ENCODE measurements at places on chromosomes 3 and 15.

DNA sequence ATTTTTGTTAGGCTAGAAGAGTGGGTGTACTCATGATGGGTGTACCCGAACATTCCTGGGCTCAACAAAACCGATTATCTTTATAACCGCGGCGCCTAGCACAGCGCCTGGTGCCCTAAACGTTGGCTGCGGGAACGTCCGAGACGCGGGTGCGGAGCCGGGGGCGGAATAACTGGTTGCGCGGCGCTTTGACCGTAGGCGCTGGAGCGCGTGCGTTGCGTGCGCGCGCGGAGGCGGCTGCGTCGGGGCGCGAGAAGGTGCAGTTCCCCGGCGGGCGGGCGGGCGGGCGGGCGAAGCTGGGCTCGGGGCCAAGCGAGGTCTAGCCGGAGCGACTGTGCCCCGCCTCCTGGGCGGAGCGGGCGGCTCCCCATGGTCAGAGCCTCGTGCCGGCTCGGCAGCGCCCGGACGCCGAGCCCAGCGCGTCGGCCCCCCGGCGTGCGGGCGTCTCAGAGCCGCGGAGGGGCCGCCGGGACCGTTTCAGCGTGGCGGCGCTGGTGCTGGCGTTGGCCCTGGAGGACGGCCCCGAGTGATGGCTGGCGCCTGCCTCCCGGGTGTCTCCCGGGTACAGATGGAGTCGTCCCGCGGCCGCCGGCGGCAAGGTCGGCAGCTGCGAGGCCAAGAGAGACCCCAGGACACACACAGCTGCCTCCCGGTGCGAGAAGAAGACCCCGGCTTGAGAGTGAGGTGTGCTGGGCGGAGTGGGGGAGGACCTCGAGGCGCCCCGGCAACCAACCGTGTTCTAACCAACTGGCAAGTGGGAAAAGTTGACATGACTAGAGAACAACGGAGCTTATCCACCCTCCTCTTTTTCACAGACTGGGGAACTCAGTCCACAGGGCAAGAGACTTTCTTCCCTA lies at the start of gene PLAAT1:
Gene PLAAT1 (plus strand): TSS at position 373 of the 857 bp plus-strand sequence. CDS start 14,429 bp downstream, outside the sequence.
- DNase-seq: peak; percentile 82

- no peak for DNase-seq
These were observed 2.8 kb downstream of the GLCE start for GRCh38 chr15:69163141-69163669.

- no peak for DNase-seq
These were observed 54.2 kb downstream of the FLNB start for GRCh38 chr3:58062472-58062871.

DNA sequence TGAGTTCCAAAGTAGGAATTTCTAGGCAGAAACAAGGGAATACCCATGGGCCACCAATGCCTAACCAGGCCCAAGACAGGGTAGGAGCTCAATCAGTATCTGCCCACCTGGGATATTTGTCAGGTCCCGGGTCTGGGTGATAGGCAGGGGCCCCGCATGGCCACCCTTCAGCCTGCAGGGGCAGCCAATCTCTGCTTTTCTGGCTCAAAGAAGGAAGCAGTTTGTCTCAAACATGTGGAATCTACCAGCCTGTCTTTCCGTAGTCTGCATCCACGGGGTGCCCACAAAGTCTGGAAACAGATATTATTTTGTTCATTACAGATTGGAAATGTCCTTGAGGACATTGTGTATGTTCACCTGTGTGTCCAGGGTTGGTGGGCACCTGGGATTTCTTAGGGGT lies 56.2 kb downstream of the CEMIP start:
- DNase-seq: no peak

DNA sequence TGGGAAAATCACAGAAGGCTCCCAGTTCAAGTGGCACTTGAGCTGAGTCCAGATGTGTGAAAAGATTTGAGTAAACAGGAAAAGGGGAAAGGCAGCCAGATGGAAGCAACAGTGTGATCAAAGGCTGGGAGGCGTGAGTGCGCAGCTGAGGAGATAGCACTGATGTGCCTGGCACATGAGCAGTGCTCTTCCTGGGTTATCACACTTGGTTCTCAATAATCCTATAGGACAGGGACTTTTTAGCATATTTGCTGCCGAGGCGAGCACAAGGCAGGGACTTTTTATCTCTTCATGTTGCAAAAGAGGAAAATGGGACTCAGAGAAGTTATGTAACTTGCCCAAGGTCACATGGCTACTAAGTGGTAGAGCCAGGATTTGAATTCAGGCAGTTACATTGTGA lies 39.6 kb downstream of the CORO2B start:
- DNase-seq: no peak

- no peak for DNase-seq
These were observed 32.3 kb upstream of the CTSH start for GRCh38 chr15:78977091-78977571.

All from glutamatergic neuron (in vitro differentiated cells).